SJSA1 (cell line): ENCODE measurements at places on chromosomes 12 and 14. TPM values are rescaled to one million over a fixed set of nuclear protein-coding genes. Genes with fewer than 3 reads are reported as not detected.

GRCh38 chr14:72479461-72479931 is 414.4 kb downstream of the DPF3 start:
- DNase-seq = no peak

- DNase-seq = no peak
These were observed 96.9 kb downstream of the STXBP6 start for GRCh38 chr14:24952851-24953666.

DNA sequence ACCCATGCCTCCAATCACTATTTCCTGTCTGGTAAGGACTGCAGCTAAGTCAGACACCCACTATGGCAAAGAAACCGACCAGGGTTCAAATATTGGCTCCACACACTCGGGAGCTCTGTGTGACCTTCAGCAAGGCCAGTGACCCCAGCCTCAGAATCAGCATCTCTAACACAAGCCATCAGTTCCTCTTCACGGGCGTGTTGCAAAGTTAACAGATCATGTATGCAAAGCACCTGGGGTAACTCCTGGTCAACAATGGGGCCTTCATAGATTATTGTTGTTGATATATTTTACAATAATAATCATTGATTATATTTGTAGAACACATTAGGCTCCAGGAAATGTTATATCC is 6.2 kb upstream of the FAM222A start:
- DNase-seq = no peak

DNA sequence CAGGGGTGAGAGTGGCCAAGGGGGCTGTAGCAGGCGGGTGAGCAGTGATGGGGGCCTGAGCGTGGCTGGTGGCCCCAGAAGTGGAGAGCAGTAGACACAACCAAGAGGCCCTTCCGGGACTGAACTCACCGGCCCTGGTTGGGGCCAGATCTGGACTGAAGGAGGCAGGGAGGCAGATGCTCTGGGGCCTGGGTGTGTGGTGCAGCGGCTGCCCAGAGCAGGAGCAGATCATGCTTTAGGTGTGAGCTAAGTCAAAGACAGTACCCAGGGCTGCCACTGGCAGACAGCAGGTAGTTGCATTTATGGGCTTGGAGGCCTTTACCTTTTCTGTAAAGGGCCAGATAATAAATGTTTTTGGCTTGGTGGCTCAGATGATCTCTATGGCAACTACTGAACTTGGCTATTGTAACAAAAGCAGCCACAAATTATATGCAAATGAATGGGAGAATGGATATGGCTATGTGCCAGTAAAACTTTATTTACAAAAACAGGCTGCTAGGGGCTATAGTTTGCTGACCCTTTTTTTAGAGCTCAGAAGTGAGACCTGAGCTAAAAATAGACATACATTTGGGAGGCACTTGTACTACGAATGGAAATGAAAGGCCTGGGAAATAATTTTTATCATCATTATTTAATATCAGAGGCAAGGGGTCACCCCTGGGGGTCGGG is 25.6 kb downstream of the SETD1B start:
- DNase-seq = no peak

- DNase-seq = no peak
These were observed 23.8 kb downstream of the CFAP251 start for GRCh38 chr12:121942145-121942718.

DNA sequence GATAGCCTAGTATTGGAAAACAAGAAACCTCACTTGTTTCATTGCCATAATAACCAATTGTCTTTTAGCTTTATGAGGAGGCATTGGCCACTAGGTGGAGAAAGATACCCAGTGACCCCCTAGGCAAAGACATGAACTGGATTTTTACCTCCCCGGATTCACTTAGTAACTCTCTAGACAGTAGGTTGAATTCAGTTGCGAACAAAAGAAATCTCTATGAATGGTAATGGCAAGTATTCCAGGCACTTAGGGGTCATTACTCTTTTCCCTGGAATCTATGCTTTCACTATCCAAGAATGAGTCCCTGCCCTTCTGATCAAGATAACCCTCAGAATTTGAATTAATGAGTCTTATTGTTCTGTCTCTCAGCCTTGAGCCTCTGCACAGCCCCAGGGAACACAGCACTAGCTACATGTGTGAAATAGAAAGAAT is 29.5 kb upstream of the RHOJ start:
- no peak for DNase-seq

GRCh38 chr14:19920021-19920657 is at the start of gene OR4K5:
Gene OR4K5 (plus strand): TSS chr14:19920607. CDS start chr14:19920607, 0 bp downstream.
- DNase-seq = no peak

The SOAT2 gene
- not detected in 2 replicates for total RNA-seq
